Ascending aorta (tissue), 2 donors: ENCODE measurements at places on chromosomes 4 and X. TPM values are rescaled to one million over a fixed set of nuclear protein-coding genes. Genes with fewer than 3 reads are reported as not detected.

DNA sequence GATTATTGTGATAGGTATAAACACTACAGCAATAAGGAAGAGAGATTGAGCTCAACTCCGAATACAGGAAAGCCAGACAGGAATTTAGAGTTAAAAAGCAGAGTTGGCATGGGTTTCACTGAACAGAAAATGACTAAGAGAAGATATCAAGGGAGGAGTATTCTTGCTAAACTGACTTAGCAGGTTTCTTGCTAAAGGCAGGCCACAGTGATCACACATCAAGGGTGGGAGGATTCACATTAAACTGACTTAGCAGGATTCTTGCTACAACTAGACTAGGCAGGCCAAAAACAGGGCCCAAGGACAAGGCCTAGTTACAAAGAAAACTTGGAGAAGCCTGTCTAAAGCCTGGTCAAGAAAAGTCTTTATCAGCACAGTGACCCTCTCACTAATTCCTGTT, 195.1 kb downstream of the MAGEB5 start:
- DNase-seq = no peak

The MAGEB10 gene
- total RNA-seq = not detected

- no peak for DNase-seq
Measured at GRCh38 chr4:41219421-41219950, 5.1 kb upstream of the APBB2 start.

DNA sequence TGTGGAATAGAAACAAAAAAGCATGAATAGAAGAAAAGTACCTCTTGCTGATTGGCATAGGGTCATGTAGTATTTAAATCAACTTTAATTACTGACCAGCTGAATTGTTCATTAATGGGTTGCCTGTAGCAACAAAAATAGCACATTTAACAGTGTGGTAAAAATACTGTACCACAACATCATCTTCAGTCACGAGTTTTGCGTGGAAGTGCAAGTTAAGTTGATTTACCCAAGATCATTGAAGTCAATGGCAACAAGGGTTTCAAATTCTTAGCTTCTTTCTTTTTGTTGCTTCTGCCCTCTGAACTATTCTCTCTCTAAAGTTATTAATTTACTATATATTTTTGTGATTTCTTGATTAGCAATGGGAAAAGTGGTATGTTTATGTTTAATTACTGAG, 526.6 kb downstream of the C4orf33 start:
- no peak for DNase-seq

- no peak for DNase-seq
Measured at GRCh38 chrX:122771933-122772332, 412.1 kb upstream of the GRIA3 start.

The XKRX gene
- total RNA-seq = not detected

- DNase-seq = peak; percentile 79
Measured at GRCh38 chr4:181143250-181143854, 1099.8 kb upstream of the TENM3 start.

The ENPEP gene
- total RNA-seq = 1.7 TPM

DNA sequence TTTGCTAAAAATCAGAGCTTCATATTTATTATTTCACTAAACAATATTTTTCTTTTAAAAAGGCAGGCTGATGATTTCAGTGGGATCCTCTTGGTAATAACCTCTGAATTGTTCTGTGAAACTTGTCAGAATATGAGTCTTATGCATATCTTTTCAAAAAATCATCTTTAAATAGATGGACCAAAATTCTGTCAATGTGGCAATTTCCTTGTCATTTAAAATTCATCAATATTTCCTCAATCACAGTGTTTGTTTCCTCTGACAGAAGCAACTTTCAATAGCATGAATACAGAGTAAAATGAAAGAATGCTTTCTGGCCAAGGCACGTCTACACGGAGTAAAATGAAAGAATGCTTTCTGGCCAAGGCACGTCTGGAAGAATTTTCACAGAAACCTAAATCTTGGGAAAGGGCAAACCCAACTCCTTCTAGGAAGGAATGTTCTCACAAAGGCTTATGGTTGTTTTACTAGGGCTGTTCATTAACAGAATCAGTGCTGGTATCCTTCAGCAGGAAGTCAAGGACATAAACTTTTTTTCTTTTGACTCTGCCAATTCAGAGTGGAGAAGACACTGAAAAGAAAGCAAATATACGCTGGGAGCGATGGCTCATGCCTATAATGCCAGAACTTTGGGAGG, 99.0 kb upstream of the GPR34 start:
- no peak for DNase-seq

DNA sequence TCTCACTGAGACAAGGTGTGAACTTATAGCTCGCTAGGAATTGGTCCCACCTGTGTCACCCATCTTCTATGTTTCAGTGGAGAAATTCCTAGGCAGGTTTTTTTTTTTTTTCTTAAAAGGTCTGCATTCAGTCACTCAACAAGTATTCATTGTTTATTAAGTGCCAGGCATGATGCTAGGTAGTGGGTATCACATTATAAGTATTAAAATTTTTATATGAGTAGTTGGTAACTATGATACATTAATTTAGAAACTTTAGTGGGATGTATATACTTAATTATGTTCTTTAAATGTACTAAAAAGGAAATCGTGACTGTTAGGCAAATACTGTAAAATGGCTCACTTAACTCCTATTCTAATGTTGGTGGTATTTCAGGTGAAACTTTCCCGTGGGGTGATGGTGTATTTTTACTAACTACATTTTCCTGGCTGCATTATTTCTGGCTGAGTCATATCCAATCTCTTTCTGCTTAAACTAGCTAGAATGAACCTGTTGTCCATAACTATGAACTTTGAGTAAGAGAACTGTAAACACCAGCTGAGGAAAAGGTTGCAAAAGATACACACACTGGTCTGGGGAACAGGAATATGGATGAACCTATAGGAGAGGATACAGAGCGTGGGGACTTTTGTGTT, 49.3 kb upstream of the MED14 start:
- no peak for DNase-seq

- no peak for DNase-seq
Measured at GRCh38 chr4:10092481-10093270, 23.9 kb downstream of the WDR1 start.

DNA sequence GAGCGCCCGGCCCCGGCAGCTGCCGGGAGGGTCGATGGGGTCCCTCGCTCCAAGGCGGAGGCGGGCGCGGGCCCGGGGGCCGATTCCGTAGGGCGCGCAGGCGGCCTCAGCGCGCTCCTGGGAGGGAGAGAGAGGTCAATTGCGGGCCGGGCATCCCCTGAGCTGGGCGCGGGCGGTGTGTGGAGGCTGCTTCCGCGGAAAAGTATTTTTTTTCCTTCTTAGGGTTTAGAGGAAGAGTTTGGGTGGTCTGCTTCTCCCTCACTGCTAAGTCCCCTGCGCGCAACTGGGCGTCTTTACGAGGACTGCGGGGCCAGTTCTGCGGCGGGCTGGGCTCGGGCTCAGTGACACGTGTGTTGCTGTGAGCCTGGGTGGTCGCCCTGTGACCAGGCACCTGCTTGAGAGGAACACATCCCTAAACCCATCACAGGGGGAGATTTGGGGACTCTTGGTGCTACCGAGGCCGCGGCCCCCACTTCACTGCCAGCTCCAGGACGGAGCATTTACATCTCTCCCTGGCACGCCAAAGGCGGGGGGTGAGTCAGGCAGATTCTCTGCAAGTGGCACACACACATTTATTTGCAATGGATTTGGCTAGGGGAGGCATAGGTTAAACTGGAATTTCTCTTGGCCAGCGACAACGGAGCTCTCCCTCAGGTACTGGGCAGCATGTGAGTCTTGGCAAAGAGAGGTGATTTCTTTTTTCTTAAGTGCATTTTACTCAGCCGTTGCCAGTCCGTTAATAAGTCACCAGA, 151.2 kb upstream of the SLC4A4 start:
- DNase-seq = no peak

DNA sequence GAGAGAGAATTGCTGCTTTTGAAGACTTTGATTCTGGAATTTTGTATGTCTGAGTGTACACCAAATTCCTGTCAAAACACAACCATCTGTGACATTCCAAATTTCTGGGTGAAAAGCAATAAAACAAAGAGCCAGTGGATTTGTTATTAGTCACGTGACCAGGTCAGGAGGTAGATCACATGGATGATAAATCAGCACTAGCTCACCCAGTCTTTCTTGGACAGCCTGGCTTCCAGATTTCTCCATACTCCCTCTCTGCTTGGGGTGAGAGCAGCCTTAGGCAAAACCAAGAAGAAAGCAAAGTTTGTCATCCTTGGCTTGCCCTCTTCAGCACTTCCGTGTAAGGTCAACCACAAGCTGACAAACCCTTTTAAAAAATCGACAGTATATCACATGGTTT, 194.2 kb downstream of the CLCN4 start:
- no peak for DNase-seq

DNA sequence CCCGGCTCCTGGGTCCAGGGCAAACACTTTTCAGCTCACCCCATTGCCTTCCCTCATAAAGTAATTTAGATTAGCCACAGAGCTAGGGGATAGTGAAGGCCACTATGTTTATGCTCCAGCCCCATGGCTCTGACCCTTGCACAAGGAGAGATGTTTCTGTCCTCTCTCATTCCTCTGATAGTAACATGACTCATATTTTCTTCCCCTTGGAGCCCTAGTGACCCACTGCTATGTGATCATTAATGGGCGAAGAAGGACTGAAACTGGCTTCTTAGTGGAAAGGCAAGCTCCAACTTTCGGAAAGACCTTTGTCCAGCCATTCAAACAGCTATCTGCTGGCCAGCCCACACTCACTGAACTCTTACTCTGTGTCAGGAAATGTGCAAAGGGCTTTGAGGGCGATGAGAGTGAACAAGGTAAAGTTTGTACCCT, 12.3 kb downstream of the CLDN2 start:
- no peak for DNase-seq

GRCh38 chr4:6450709-6451108, 21.7 kb downstream of the PPP2R2C start:
- no peak for DNase-seq

GRCh38 chr4:125316791-125317524, 2.2 kb downstream of the FAT4 start:
- DNase-seq = peak; percentile 74

The TRIM75 gene
- not detected for total RNA-seq

The PRDM8 gene
- not detected for total RNA-seq

GRCh38 chr4:56772134-56772533, 49.4 kb downstream of the SPINK2 start:
- no peak for DNase-seq

DNA sequence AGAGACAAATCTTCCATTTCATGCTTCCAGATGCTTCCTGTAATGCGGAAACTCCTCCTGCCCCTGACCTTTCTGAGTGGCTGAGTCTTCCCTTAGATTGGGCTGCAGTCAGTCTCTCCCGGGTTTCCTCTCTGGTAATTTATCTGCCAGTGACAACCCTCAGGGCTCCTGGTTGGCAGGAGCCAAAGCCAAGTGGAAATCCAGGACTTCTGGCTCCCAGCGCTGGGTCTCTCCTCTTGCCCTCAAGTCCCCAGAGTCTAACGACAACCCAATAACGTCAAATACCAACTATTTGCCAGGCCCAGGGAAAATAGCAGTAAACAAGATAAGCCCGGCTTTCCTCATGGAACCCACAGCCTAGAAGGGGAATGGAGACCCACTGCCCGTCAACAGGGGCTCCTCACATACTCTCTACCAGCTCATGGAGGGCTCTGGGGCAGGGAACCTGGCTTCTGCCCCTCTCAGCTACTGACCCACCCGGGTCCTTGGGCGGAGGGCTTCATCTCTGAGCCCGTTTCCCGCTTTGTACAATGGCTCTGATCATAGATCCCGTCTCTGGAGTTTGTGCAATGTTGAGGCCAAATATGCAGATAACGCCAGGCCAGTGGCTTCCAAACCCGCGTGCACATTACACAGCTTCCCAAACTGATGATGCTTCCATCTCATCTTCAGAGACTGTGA, 1.1 kb upstream of the TBC1D14 start:
- DNase-seq = no peak

The CSN1S1 gene
- not detected for total RNA-seq

The CT45A5 gene
- total RNA-seq = not detected

DNA sequence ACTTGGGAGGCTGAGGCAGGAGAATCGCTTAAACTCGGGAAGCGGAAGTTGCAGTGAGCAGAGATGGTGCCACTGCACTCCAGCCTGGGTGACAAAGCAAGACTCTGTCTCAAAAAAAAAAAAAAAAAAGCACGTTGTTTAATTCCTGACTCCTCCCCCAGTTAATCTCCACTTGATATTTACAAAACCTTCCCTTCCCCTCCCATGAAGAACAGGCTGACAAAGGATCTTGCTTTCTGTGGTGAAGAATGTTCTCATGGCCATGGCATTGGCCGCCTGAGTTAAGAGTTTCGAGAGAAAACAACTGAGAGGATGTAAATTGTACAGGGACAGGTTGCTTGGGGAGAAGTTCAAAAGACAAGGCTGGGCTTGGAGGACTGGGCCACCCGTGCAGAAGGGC, 168.2 kb upstream of the BCOR start:
- no peak for DNase-seq

DNA sequence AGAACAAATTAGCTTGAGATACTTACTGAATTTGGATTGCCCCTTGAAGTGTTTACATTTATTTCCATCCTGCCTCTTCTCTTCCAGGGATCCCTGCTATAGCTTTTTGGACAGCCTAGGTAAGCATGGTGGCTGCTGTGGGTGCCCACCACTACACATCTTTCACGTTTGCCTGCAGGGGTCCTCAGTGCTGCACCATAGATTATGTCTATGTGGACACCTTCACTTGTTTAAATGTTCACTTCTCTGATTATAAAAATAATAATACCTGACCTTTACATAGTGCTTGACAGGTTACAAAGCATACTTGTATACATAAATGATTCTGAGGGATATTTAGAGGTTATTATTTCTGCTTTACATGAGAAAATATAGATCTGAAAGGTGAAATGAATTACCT, 67.9 kb upstream of the SLC4A4 start:
- no peak for DNase-seq

DNA sequence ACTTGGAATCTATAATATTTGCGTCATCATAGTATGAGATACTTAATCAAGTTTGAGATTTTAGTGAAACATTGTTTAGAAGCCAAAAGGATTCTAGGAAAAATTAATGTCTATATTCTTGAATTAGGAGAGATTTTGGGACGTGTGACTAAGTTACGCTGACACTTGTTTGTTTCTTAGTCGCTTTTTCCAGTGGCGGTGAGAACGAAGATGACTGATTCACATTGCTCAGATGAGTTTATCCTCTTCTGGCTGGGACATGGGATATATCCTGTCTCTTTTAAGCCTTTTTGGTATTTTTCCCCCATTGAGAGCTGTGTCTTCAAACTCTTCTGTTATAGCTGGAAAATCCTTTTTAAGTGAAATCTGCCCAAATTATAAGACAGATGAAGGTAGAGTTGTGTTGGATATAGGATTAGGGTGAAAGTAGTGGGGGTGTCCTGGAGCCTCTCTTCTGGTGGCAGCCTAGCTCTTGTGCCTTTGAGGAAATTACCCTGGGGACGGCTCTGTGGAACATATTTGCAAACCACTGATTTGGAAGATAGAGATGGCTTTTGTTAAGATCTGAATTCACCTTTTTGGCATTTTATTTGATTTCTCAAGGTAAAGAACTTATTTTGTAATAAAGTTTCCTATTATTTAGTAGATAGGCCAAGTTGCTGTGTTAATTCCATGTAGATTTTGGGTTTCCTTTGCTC, 49.7 kb downstream of the HTT start:
- no peak for DNase-seq

- DNase-seq = no peak
Measured at GRCh38 chr4:112153211-112153791, 8.0 kb downstream of the FAM241A start.
